Stimulated activated CD4-positive, alpha-beta T cell treated with anti-CD3 and anti-CD28 coated beads, Interleukin-4, amount 100 ng/mL, for 1 hour (primary cell): ENCODE measurements at places on chromosomes 2 and 18.

- DNase-seq, result no peak
Measured at GRCh38 chr18:50527636-50528307, 32.1 kb upstream of the MAPK4 start.

- no peak for DNase-seq
Measured at GRCh38 chr18:49994410-49994809, 181.1 kb upstream of the ACAA2 start.

- DNase-seq, result no peak
Measured at GRCh38 chr2:33412920-33413319, 63.5 kb upstream of the RASGRP3 start.

GRCh38 chr18:4106407-4107033, 348.6 kb downstream of the DLGAP1 start:
- DNase-seq, result peak; percentile 64

GRCh38 chr18:37243741-37244140, 321.9 kb downstream of the CELF4 start:
- no peak for DNase-seq

GRCh38 chr2:239160226-239161143, 240.3 kb downstream of the HDAC4 start:
- DNase-seq, result no peak

DNA sequence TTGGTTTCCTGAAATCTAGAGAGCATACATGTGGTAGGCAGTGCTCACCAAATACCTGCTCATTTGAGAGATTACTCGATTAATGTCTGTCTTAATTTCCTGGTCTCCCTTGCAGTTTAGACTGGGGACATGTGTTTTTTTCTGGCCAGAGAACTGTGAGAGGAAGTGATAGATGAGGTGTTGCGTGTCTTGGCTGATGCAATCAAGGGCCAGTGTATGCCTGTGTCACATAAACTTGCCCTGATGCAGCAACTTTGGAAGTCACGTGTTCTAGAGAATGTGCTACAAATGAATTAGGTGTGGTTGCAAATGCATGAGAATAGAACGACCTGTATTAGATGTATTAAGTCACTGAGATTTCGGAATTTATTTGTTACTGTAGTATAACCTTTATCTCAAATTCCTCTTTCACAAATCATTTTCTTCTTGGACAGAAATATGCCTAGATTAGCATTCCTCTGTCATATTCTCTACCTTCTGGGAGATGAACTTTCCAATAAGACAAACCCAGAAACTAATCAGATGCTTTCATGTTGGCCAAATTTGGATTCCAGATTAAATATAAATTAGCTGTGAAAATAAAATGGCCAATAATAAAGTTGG, 9.9 kb upstream of the IL1A start:
- no peak for DNase-seq

DNA sequence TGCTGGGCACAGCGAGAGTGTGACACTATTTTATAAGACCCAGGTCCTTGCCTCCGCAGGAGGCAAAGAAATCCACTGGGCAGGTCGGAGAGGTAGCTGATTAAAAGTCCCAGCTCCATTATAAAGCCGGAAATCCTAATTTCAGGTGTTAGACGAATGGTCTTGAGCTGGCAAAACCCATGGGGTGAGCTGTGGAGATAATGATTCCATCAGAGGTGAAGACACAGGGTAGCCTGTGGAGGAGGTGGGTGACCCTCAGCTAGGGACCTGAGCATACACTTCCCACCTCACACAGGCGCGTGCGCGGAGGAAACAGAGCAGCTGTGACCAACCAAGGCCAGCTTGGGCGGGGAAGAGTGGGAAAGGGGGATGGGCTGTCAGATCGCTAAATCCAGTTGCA, 201.7 kb upstream of the CXCR4 start:
- DNase-seq, result no peak

GRCh38 chr2:119338826-119339561, 27.6 kb downstream of the C2orf76 start:
- DNase-seq, result peak; percentile 8

DNA sequence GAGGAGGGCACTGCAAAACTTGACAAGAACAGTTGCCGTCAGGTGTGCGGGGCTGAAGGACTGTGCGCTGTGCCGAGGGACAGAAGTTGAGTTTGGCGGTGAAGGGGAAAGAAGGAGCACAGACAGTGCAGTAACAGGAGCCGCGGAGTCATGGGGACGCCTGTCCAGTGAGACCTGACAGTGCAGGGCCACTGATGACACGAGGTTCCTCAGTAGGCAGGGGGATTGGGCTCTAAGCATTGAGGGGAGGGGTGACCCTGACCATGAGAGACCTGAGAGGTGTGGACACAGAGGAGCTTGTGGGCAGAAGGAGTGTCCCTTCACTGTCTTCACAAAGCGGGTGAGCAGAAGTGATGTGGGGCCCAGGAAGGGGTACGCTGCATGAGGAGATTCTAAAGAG, 104.8 kb downstream of the MTCL1 start:
- DNase-seq, result no peak

GRCh38 chr2:200125444-200126284, 170.3 kb downstream of the MAIP1 start:
- DNase-seq, result no peak

DNA sequence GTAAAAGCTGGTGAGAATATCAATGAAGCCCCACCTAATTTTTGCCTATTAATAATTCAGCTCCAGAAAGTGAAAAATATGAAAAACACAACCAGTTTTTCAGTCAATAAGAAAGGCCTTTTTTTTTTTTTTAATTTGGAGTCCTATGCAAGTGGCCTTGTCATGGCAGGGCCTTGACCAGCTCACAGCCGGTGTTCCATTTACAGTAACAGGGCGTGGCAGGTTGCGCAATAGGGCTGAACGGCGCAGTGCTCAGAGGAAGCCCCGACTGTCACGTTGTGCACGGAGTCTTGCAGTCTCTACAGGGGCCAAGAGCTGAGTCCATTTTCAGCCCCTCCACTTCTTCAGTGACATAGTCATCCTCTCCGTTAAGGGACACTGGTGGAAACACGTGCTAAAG, 184.1 kb upstream of the FN1 start:
- no peak for DNase-seq

GRCh38 chr2:26016012-26016705, 17.7 kb upstream of the RAB10 start:
- DNase-seq, result no peak

GRCh38 chr2:139825726-139826125, 1045.5 kb upstream of the NXPH2 start:
- DNase-seq, result no peak

GRCh38 chr18:2302628-2303516, 268.4 kb downstream of the METTL4 start:
- no peak for DNase-seq

DNA sequence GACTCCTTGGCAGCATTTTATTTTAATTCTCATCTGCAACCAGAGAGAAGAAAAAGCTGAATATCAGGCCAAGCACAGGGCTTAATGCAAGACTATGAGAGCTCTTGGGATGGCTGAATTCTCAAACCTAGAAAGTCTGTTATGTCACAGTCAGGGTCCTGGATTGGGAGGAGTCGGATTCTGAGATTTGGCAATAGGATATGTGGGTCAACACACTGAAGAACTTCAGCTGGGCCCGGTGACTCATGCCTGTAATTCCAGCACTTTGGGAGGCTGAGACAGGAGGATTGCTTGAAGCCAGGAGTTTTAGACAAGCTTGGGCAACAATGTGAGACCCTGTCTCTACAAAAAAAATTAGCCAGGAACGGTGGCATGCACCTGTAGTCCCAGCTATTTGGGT, 102.4 kb downstream of the COL3A1 start:
- no peak for DNase-seq

DNA sequence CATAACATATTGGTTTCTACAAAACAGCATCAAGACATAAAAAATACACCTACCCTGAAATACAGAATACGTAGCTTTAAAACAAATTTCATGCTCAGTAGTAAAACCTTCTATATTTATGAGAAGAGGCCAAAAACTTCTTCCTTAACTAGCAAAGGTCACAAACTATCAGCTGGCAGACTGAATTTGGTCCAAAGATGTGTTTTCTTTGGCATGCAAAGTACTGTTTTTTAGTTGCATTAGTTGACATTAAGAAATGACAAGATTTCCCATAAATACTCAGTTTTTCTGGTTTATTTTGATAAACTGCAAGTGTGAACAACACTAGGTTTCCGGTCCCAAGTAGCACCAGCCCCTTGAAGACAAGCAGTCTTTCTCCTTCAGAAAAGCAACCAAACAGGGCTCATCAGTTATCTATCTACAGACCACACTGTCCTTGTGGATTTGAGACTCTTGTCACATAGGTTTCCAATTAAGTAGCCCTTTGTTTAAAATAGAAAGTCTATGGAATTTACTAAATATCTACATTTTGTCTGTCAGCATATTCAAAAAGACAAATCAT, 35.6 kb downstream of the SLC25A12 start:
- DNase-seq, result no peak

DNA sequence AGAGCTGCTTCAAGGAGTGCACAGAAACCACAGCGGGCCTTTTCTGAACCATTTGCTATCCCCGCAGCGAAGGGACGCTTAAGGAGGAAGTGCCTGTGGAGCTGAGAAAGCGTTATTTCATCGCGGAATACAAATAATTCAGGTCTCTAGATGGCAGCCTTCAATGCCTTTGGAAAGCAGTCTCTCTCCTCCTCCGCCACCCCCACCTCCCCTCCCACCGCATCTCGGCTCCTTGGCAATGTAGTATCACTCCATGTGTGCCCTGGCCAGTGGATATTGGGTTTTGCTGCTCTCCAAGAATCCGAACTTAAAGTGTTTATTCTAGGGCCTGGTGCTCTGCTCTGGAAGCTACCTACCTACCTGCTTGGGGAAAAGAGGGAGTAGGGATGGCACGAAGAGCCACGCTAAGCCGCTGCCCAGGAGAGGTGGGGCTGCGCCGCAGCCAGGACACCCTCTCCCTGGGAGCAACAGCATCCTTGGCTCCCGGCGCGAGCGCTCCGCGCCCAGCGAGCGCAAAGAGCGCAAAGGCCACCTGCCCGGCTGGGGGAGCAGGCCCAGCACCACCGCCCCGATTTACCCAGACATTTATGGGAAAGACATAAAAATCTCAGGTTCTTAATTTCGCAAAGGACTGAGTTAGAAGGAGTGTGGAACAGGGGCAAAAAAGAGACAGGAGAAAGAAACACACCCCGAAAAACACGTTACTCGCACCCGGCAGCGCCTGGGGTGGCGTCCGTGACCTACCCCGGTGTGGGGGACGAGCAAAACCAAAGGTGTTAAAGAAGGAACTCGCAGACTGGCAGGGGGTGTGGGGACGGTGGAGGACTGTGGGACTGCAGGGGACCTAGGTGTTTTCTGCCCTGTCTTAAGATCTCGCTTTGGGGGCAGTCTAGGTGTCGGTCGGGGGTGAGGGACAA, 1.0 kb downstream of the SPHKAP start:
- DNase-seq, result no peak

GRCh38 chr2:184504252-184504651, 94.1 kb upstream of the ZNF804A start:
- DNase-seq, result no peak

- DNase-seq, result no peak
Measured at GRCh38 chr2:64853306-64853705, 135.9 kb upstream of the SLC1A4 start.

GRCh38 chr2:19796035-19796695, 105.6 kb downstream of the TTC32 start:
- DNase-seq, result no peak

DNA sequence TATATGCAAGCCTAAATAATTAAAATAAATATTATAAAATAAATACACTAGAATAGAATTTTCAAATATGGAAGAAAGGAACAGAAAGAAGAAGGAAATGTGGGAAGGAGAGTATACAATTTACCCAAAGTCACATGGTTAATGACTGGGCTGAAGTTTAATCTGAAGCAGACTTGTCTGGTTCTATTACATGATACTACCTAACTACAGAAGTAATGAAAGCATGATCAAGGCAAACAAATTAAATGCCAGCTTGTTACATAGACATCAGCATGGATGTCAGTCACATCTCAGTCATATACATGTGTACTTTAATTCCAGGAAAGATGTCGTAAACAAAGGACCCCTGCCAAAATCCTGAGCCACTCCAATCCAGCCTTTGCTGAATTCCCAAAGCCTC, 1060.8 kb downstream of the CNTNAP5 start:
- no peak for DNase-seq

DNA sequence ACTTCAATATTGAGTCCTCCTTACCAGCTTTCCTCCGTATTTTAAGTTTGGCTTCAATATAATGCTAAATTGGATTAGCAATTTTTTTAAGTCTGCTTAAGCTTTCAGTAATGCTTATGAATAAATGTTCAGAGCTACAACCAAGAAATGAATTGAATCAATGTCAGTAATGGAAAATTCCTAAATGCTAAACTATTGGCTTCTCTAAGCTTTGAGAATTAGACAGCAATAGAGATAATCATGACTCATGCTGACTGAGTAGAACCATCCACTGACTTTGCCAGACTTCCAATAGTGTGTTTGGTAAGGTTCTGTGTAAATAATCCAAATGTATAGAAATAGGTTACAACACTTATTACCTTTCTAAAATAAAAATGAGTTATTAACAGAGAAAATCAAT, 8.9 kb upstream of the PDE1A start:
- DNase-seq, result no peak

DNA sequence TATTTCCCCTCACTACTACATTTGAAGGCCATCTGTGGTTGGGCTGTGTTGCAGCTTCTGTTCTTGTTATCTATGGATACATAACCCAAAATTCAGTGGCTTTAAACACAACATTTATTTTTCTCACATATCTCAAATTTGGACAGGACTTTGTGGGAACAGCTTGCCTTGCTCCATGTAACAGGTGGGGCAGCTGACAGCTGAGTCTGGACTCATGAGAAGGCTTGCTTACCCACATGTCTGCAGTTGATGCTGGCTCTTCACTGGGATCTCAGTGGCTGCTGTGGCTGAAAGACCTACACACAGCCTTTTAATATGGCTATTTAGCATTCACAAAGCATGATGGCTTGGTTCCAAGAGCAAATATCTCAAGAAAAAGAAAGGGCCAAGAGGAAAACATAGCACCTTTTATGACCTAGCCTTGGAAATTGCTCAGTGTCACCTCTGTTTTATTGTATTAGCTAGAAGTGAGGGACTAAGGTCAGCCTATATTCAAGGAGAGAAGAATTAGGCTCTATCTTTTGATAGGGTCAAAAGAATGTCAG, 296.8 kb upstream of the ZNF521 start:
- no peak for DNase-seq
